ENCODE measurements at places on chromosomes 6 and 20.
A peak's percentile ranks its signal among the peaks of the same experiment; 100 is the strongest.

- DNase-seq, result no peak
Observed at GRCh38 chr6:3301506-3301905, 42.8 kb downstream of the PSMG4 start.

DNA sequence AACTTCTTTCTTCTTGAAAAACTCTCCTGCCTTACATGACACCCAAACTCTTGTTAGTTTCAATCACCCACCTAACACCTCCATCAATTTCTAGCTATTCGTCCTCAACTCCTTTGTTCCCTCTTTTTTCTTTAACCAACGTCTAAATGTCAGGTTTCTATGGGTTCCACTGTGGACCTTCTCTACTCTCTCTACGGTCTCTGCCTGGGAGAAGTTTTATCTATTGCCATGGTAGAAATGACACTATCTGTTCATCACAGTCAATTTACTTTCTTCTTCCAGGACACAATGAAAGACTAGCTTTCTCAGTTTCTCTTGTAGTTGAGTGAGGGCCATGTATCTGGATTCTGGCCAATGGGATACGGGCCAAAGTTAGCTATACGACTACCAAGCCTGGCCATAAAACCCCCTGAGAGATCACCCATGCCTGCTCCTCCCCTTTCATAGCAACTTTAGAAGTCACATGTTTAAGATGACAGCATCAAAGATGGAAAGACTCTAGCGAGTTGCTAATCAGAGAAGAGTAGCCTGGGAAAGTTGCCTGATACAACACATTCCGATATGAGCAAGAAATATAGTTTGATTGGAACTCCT is 17.9 kb downstream of the RNGTT start:
- DNase-seq, result no peak

- no peak for DNase-seq
Observed at GRCh38 chr20:57508381-57508780, 16.6 kb downstream of the CTCFL start.

DNA sequence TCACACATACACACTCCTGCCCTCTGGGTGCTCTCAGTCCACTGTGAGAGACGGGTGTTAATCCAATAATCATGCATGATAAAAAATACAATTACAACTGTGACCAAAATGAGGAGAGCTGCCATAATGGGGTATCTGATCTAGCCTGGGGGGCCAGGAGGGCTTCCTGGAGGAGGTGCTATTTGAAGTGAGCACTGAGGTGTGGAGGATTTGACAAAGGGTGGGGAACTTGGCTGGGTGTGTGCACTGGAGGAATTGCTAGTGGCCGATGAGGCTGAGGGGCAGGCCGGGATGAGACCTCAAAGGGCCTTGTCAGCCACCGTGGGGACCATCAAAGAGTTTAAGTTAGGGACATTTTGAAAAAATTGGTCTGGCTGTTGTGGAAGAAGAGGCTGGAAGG is 34.8 kb downstream of the VSTM2L start:
- no peak for DNase-seq

DNA sequence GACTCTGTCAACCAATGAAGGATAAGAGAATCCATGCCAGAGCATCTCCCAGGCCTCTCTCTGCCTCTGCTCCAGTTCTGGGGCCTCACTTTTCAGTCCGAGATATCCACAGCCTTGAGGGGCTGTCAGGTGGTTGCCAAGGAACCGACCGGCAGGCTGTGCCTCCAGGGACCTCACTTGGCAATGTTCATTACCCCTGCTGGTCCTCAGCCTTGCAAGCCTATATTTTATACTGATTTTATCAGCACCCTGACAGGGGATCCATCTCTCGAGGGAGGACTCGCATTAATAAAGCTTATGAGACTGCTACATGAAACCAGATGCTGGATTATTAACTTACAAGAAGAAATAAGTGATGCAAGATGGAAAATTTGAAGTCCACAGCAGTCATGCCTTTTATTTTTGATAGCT is 39.9 kb downstream of the TMC2 start:
- no peak for DNase-seq

GRCh38 chr20:32358883-32359632 is 927 bp downstream of the ASXL1 start:
- DNase-seq, result peak; percentile 76

- DNase-seq, result no peak
Observed at GRCh38 chr20:20553541-20553940, 158.9 kb downstream of the RALGAPA2 start.

GRCh38 chr20:16566080-16566479 is 7.2 kb downstream of the KIF16B start:
- no peak for DNase-seq

- DNase-seq, result no peak
Observed at GRCh38 chr6:139777202-139777970, 402.9 kb upstream of the CITED2 start.

DNA sequence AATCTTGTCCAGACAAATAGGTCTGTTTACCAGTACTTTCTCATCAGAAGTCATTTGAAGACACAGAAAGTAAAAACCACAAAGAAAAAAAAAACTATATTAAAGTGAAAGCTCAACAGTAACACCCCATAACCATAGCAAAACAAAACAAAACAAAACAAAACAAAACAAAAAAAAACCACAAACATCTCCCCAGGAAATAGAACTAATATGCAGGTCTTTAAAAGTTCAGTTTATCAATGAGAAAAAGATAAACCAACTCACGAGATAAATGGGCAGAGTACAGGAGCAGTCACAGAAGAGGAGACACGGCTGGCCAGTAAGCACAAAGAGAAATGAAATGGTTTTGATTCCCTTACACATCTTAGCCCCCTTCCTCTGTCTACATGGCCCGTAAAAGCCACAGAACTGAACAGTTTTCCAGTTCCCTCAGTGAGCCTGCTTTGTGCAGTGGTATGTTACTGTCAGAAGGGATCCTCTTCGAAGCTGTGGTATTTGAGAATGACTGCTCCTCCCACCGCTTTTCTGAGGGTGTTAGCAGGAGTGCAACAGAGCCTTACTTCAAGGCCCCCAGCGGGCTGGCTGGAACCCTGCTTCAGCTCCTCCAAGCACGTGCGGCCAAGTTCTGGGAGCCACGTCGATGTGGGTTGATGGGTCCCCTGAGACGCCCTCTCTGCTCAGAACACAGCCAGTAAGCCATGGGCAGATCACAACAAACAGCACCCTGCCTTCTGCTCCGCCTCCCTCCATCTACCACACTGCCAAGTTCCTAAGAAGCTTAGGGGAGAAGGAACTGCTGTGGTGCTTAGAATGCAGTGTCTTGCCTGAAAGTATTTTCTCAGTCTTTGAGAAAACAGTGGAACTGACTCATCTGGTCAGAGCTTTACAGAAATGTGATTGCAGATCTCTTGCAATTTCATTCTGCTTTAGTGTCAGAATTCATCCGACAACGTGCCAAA is 14.0 kb downstream of the UST start:
- DNase-seq, result no peak

- no peak for DNase-seq
Observed at GRCh38 chr6:18207438-18207837, 52.2 kb downstream of the KDM1B start.

DNA sequence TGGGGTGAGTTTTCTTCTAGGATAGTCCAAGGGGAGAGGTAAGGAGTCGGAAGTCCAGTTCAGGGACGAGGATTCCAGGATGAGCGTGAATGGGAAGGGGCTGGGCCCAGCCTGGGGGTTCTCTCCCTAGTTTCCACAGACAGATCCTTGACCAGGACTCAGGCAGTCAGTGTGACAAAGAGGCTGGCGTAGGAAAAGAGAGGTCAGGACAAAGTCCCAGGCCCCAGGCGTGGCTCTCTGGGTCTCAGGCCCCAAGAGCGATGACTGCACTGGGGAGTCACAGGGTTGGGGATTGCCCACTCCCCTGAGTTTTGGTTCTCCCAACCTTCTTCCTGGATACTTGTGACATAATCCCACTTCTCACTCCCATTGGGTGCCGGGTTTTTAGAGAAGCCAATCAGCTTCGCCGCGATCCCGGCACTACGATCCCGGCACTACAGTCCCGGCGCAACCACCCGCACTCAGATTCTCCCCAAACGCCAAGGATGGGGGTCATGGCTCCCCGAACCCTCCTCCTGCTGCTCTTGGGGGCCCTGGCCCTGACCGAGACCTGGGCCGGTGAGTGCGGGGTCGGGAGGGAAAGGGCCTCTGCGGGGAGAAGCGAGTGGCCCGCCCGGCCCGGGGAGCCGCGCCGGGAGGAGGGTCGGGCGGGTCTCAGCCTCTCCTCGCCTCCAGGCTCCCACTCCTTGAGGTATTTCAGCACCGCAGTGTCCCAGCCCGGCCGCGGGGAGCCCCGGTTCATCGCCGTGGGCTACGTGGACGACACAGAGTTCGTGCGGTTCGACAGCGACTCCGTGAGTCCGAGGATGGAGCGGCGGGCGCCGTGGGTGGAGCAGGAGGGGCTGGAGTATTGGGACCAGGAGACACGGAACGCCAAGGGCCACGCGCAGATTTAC is 46.2 kb upstream of the TRIM26 start:
- peak; percentile 52 for DNase-seq

DNA sequence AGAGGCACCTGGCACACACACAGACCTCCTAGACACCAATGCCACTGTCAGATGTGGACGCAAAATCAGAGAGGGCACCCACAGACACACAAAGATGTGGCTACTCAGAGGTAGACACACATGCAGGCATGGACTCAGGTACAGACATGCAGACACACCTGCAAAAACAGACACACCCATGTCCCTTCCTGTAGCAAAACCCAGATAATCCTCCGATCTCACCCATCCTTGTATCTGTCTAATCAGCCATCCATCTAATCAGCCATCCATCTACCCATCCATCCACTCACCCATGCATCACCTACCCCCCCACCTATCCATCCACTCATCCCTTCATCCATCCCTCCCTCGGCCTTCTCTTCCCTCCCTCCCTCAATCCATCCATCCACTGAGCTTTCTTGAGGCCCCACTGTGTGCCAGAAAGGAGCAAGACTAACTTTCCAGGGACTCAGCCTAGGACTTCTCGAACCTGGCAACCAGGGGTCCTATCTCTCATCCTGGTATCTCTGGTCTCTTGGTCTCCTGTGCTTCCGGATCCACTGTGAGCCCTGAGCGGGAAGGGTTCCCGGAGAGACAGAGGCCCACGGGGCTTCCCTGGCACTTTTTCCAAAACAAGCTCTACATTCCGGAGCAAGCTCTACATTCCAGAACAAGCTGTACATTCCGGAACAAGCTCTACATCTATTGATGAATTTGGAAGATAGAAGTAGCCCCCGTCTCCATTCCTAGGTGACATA is 1.1 kb upstream of the TGM2 start:
- DNase-seq, result no peak

DNA sequence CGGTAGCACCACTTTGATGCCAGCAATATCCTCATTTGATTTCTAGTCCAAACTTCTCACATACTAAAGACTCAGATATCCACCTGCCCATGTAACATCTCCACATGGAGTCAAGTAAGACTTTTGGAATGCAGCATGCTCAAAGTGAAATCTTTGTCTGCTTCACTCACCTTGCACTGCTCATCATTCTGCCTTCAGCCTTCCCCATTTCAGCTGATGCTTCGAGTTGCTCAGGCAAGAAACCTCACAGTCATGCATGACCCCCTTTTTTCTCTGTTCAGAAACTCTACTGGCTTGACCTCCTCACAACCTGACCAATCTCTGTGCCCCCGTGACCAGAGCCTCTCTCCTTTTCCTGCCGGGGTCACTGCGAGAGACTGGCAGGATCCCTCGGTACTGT is 41.0 kb upstream of the KIF25 start:
- DNase-seq, result no peak

GRCh38 chr6:134421501-134421900 is 103.6 kb upstream of the SGK1 start:
- no peak for DNase-seq

DNA sequence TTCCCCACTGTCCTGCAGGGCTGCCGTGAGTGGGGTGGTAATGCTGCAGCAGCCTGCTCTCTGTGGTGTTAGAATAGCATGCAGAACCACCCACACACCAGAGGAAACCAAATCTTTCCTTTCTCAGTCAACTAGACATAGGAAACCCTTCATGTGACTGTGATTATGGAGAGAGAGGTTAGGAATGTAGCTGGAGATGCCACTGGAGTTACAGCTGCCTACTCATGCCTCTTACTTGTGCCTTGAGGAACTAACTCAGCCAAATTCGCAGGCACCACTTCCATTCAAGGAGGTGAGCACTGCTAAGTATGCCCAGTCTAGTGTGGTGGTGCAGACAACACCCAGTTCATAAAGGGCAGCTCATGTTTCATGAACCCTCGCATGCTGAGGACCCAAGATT is 27.4 kb downstream of the MUC22 start:
- DNase-seq, result no peak

DNA sequence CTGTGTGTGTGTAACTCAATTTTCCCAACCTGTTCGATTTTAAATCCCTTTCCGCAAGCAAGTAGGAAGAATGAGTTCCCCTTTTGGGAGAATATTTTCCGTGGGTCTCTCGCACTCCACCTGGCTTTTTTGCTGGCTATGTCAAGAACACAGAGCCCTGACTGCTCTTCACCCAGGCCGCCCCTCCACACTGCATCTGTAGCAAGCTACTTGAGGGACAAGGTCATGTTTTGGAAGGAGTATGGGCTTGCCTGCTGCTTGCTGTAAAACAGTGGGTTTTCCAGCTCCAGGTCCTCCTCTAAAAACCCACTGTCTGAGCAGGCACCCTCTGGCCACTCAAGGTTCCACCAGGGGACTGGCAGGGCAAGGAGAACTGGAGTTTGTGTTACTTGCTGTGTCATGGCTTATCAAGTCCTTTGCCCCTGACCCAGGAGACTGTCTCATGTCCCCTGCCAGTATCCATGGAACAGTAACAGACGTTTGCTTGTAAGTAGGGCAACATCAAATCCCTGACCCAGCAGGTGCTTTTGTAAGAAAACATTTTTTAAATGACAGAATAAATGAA is 35.5 kb upstream of the SYNJ2 start:
- DNase-seq, result no peak

- no peak for DNase-seq
Observed at GRCh38 chr6:24931718-24932691, 3.8 kb downstream of the RIPOR2 start.

GRCh38 chr20:10553326-10553984 is 118.3 kb downstream of the SLX4IP start:
- DNase-seq, result peak; percentile 22

DNA sequence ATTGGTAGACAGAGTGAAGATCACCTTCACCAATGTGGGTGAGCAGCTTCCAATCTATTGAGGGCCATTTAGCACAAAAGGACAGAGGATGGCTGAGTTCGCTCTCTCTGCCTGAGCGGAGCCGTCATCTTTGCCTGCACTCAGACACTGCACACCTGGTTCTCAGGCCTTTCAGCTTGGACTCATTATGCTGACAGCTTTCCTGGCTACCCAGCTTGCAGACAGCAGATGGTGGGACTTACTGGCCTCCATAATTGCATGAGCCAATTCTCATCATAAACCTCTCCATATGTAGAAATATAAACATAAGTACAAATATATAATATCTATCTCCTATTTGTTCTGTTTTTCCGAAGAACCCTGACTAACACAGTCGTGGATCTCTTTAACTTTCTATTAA is 13.7 kb downstream of the TBXT start:
- no peak for DNase-seq

GRCh38 chr6:137717074-137718073 is 149.7 kb upstream of the TNFAIP3 start:
- DNase-seq, result no peak

DNA sequence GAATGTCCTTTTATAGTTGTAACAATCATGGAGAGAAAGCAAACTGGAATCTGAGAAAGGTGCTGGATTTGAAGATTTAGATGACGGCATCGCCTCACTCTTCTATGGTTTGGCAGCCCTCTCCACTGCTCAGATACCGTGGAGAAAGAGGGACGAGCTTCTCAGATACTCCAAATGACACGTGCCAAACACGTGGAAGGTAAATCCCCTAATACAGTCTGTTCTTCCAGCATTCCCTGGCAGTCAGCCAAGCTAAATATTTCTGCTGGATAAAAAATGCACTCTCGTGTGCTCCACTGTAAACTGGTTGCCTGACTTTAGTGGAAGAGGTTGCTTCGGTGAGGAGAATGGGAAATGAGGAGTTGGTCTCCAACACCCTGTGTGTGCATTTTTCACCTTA is 16.7 kb upstream of the PRDM1 start:
- DNase-seq, result no peak
